Stimulated activated CD4-positive, alpha-beta T cell treated with anti-CD3 and anti-CD28 coated beads, Interleukin-2, amount 100 ng/mL, for 48 hours (primary cell): ENCODE measurements at places on chromosomes 3 and 15.

GRCh38 chr3:1365528-1365927 is 272.7 kb downstream of the CNTN6 start:
- no peak for DNase-seq

DNA sequence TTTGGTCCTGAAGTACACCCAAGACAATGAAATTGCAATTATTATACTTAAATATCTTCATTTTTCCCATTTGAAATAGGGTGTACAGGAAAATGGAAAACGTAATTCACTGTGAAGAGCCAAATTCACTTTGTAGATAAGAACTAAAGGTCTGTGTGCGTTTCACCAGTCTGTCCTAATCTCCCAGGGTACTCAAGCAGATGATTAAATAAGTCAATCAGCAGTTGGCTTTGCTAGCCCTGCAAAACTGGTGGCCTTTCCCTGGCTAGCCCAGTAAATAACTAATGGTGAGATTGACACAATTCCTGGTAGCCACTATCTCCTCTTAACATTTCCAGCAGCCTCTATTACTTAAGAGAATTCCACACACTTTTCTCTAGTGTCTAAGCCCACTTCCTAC is 389.3 kb downstream of the TBL1XR1 start:
- no peak for DNase-seq

DNA sequence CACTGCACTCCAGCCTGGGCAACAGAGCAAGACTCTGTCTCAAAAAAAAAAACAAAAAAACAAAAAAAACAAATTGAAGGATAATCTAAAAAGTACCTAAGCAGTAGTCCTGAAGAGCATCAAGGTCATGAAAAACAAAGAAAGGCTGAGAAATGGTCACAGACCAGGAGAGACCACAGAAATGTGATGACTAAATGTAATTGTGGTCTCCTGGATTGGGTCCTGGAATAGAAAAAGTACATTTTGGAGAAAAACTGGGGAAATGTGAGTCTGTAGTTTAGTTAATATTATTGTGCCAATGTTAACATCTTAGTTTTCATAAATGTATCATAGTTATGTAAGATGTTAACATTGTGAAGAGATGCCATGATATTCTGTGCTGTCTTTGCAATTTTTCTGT is 267.5 kb upstream of the NR2E3 start:
- no peak for DNase-seq

GRCh38 chr3:167304077-167304476 is 76.0 kb downstream of the ZBBX start:
- DNase-seq = no peak

- DNase-seq = peak; percentile 85
Measured at GRCh38 chr3:48446425-48447193, at the start of gene ATRIP. TSS of gene ATRIP (plus strand) at chr3:48446737. CDS start at chr3:48446846, 109 bp downstream.

DNA sequence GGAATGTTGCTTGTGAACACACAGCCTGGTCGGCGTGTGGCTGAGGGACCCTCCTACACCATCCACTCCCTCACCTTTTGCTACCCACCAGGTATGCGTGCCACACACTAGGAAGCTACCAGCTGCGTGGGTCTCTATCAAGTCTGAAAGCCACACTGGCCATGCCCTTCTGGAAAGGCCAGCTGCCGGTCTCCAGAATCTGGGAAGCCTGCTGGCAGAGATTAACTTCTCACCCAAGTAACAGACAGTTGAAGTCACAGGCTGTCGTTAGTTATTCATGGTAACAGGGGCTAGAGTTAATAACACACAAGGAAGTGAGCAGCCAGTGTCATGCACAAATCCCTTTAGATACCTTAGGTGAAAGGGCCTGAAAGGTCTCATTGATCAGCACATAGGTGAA is 48.1 kb downstream of the SUSD5 start:
- DNase-seq = no peak

- no peak for DNase-seq
Measured at GRCh38 chr3:147422601-147423536, 13.7 kb downstream of the ZIC1 start.

- DNase-seq = no peak
Measured at GRCh38 chr15:59941612-59942011, 62.5 kb upstream of the FOXB1 start.

- no peak for DNase-seq
Measured at GRCh38 chr3:114827495-114827894, 319.6 kb downstream of the ZBTB20 start.

- DNase-seq = no peak
Measured at GRCh38 chr3:169750665-169751064, 14.2 kb downstream of the TERC start.

DNA sequence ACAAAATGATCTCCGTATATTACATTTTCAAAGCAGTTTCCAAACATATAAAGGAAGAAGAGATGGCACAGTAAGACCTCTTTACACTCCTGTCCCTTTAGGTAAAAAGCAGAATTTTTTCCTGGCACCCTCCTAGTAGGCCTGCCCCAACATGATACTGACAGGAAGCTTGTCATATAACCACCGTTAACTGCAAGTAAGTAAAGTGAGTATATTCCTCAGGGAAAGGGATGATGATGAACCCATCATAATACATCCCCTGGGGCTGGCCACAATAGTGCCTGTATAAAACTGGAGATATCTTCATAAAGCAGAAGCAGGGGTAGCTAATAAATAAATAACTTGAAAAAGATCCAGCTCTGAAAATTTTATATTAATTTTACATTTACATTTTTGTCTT is 893.0 kb downstream of the DIPK2A start:
- DNase-seq = no peak

- no peak for DNase-seq
Measured at GRCh38 chr3:16937326-16937845, 52.6 kb downstream of the PLCL2 start.

- DNase-seq = peak; percentile 53
Measured at GRCh38 chr15:68924866-68925560, 5.3 kb upstream of the SPESP1 start.

DNA sequence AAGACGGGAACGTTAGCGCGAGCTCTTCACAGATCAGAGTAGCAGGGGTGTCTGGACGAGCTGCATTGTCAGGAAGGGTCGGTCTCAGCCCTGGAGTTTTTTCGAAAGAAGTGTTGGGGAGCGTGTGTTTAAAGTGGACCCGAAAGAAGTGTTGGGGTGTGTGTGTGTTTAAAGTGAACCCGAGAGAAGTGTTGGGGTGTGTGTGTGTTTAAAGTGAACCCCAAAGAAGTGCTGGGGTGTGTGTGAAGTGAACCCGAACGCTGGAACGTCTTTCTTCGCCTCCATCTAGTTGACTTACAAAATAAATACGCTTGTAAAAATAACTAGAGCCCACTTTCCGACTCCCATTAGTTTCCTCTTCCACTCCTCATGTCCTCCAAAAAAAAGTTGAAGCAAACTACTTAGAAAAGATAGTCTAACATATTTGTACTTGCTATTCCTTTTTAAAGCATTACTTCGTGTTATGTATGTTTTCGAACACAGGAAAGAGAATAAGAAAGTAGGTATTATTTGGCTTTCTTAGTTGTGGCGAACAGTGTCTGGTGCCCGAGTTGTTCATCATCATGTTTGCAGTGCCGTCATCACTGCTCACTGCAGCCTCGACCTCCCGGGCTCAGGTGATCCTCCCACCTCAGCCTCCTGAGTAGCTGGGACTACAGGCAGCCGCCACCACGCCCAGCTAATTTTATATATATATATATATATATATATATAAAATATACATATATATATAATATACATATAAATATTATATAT is 1.0 kb downstream of the LRCH3 start:
- peak; percentile 21 for DNase-seq

- DNase-seq = no peak
Measured at GRCh38 chr3:81443457-81443782, 318.0 kb downstream of the GBE1 start.

GRCh38 chr15:37536967-37537605 is 397.4 kb upstream of the TMCO5A start:
- DNase-seq = no peak

- no peak for DNase-seq
Measured at GRCh38 chr3:43862992-43863805, 172.5 kb downstream of the ABHD5 start.

- peak; percentile 37 for DNase-seq
Measured at GRCh38 chr3:101643861-101644613, 32.9 kb downstream of the ZBTB11 start.

- DNase-seq = no peak
Measured at GRCh38 chr15:40065166-40065565, 26.2 kb upstream of the SRP14 start.

DNA sequence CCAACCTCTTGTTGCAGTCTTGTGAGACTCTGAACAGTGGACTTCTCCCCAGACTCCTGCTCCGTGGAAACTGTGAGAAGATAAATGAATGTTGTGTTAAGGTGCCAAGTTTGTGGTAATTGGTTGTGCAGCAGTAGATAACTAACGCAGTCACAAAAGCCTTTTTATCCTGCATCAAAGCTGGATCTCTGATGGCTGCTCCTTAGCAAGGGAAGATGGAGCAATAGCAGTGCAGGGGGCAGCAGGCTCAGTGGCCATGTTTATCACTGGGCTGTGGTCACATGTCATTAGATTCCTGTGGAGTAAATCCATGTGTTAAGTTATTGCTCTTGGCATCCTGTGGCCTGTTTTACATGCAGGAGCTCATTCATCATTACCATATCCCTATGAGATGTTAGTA is 13.5 kb downstream of the CMTM7 start:
- DNase-seq = no peak

DNA sequence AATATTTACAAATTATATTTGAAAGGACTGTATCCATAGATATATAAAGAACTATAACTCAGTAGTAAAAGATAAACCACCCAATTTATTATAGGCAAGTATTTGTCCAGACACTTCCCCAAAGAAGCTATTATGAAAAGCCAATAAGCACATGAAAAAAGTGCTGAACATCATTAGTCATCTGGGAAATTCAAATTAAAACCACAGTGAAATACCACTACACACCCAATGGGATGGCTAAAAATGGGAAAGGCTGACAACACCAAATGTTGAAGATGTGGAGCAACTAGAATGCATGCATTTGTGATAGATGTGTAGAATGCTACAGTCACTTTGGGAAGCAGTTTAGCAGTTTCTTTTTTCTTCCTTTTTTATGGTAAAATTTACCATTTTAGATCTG is 147.0 kb downstream of the PDE8A start:
- no peak for DNase-seq

DNA sequence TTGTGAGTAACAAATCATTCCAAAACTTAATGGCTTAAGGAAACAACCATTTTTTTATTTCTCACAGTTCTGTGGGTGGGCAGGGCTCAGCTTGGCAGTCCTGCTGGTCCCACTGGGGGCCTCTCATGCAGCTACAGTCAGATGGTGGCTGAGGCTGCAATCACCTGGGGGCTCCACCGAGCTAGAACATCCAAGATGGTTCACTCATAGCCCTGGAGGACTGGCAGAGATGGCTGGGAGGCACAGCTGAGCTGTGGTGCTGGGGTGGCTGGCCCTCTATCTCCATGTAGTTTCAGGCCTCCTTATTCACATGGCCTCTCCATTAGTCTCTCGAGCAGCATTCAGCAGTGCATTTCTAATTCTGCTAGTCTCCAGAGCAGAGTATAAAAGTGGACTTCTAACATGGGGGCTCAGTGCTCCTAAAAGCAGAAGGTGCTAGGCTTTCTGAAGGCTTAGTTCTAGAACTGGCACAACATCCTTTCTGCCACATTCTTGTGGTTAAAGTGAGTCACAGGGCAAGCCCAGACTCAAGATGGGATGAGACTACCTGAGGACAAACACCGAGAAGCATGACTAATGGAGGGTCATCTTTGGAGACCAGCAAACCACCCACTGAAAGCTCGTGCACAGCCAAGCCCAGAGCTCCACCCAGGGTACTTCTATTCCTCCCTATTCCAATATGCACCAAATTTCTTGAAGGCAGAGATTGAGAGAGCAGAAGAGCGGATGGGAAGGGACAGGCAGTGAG is 6.3 kb downstream of the CAV3 start:
- no peak for DNase-seq

DNA sequence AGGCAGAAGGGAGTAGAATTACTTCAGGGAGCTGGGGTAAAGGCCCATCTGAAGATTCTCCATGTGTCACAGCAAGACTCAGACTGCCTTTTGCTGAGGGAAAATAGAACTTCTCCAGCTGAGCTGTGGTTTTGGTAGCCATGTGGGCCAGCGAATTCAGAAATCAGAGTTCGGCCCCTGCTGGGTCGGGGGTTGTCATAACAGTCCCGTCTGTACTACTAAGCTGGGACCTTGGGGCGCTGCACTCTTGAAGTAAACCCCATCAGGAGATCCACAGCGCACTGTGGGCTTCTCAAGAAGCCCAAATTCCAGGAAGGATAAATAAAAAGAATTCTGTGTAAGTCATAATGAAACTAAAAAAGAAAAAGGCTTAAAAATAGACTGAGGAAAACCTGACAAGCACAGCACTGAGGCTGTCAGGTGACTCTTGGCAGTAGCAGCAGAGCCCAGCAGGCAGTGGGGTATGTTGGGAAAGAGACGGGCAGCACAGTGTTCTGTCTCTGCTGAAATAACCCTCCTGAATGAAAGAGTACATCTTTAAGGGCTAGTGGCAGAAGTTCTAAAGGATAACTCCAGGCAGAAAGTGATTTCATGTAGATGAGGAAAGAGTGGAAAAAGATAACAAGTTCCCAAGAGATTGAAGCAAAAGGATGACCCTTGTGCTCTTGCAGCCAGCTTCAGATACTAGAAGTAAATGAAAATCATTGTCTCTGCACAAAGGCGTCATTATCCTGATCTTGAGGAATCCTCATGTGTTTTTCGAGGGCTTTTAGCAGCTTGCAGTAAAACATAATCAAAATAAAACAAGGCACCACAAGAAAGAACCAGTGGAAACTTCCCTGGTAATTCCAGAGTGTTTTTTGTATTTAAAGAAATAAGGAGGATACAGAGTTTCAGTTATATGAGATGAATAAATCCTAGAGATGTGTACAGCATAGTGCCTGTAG is 74.5 kb downstream of the RAB7A start:
- peak; percentile 47 for DNase-seq

- DNase-seq = no peak
Measured at GRCh38 chr3:143450632-143451031, 331.1 kb downstream of the CHST2 start.
